ENCODE measurements at places on chromosomes 4 and X.
A peak's percentile ranks its signal among the peaks of the same experiment; 100 is the strongest.

- peak; percentile 85 for DNase-seq
Observed at GRCh38 chr4:8353912-8354453, 84.4 kb downstream of the HTRA3 start.

DNA sequence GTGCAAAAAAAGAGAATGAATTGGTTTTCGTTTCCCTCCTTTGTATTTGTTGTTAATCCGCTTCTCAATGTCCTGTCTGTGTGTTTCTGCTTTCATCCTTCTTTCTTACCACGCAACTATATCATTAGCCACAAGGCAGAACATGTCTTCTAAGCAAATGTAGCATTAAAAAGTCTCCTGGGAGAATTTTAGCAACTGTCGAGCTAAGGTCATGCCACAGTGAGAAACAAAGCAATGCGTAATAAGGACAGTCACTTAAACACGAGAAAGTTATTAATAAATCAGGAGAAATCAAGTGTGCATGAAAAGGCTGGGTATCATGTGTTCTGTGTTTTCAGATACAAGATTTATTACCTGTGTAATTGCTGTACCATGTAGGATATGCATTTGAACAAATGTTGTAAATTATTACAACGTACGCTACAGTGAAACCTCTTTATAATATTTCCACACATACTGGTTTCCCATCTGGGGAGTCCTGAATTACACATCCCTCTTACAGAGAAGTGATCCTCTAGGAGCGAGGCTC is 890.8 kb downstream of the TRIML1 start:
- DNase-seq: no peak

- peak; percentile 79 for DNase-seq
Observed at GRCh38 chr4:109434007-109434971, 674 bp downstream of the SEC24B start.

GRCh38 chr4:145779319-145779801 is 99.4 kb downstream of the C4orf51 start:
- DNase-seq: no peak

- peak; percentile 52 for DNase-seq
Observed at GRCh38 chr4:107444-108429, 16.6 kb upstream of the ZNF718 start.

GRCh38 chrX:8201896-8202331 is 30.8 kb upstream of the VCX2 start:
- DNase-seq: no peak

DNA sequence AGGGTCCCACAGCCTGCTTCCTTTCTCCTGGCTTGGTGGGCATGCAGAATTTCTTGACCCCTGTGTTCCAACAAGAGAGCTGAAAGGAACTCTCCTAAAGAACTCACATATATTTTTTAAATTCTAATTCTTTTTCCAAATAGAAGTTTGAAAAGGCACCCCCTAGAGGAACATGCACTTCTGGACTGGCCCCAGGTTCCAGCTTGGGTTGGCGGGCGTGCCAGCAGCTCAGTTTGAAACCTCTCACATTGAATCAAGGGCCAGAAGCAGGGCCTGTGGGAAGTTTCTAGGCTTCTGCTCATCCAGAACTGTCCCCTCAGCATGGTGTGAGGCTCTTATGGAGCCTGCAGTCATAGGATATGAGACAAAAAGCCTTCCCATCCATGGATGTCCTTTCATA is 132.6 kb downstream of the ATG4A start:
- peak; percentile 51 for DNase-seq

DNA sequence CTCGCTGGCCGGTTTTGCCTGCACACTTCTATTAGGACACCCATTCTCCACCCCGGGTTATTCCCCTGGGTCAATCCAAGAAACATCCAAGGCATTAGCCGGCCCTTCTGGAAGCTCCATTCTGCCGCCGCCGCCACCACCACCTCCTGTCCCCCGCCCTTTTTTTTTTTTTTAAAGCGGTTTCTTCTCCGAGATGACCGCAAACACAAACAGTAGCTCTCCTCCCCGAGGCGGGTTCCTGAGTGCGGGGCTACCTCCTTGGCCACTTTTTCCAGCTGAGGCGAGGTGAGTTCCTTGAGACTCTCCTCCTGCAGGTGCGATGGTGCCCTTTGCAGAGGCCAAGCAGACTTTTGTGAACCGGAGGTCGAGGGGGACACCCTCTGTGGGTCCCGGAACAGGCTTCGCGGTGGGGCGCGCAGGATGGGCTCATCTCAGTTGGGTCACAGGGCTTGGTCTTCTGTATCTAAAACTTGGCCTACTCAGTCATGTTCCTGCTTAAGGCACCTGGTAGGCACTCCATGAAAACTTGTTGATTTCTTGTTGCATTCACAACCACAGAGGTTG is 930 bp downstream of the NWD2 start:
- DNase-seq: no peak

GRCh38 chrX:49958727-49959485 is 36.5 kb downstream of the CLCN5 start:
- DNase-seq: no peak

- DNase-seq: no peak
Observed at GRCh38 chr4:139847602-139848001, 182.0 kb downstream of the MGST2 start.

DNA sequence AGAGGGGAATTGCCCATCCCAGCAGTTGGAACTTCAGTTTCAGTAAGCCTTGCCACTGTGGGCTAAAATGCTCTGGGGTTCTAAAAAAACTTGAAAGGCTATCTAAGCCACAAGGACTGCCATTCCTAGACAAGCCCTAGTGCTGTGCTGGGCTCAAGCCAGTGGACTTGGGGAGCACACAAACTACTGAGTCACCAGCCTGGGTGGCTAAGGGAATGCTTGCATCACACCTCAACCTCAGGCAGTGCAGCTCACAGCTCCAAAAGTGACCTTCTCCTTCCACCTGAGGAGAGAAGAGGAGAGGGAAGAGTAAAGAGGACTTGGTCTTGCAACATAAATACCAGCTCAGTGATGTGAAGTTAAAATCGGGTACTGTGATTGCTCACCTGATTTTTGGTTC is 116.7 kb upstream of the GLRA2 start:
- no peak for DNase-seq

DNA sequence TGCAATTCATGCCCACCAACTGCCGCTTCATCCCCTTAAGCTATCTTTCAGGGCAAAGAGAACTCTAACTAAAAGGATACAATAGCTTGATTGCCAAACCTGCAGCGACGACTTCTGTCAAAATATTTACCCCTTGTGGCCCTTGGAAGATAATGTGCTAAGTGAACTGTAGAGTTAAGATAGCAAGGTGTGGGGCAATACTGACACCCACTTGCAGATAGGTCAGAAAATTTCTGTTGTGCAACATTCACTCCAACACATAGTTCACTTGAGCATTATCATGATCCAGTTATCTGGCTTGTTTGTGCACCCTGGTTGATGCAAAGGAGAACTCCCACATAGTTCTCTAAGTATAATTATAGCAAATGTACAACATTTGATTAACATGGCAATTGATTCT is 55.6 kb downstream of the RHOXF2B start:
- no peak for DNase-seq

DNA sequence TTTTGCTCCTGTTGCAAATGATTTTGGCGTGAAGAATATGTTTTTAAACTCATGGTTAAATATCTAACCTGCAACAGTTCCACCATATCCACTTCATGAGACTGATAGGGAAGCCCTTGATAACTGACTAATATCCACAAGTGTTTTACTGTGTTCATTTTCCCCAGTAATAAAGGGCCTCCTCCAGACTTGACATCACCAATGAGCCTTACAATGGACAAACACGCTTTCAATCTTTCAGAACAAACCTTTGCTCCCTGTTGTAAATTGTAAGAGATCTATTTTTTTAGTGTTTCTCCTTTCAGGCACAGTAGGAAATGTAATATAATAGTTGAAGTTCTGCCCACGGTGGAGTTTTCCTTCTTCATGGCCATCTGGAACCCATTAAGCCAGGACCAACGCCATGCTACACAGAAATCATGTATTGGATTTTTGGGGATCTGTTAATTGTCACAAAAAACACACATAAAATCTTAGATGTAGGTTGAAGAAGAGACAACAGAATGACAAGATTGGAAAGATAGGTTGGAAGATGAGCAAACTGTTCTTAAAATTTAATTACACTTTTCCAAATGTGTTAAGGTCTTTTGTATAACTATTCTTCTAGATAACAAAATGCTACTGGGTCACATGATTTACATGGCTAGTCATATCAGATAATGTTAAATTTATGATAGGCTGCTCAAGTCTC is 1030.1 kb downstream of the FSTL5 start:
- DNase-seq: no peak

DNA sequence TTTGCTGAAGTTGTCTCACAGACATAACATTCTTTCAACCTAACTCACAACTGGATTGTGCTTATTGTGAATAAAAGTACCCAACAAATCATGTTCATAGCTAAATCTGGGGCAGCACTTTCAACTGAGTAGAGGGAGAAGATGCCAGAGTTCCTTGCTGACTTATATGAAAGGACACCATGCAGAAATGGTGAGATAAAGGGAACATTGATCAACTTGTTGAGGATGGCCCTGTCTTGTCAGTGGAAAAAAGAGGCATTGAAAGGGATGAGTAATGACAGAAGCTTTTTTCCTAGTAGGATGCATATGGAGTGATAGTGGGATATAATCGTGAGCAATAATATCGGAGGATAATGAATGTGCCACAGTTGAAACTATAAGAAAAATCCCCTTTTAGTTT is 221.7 kb downstream of the ARHGAP24 start:
- DNase-seq: no peak

DNA sequence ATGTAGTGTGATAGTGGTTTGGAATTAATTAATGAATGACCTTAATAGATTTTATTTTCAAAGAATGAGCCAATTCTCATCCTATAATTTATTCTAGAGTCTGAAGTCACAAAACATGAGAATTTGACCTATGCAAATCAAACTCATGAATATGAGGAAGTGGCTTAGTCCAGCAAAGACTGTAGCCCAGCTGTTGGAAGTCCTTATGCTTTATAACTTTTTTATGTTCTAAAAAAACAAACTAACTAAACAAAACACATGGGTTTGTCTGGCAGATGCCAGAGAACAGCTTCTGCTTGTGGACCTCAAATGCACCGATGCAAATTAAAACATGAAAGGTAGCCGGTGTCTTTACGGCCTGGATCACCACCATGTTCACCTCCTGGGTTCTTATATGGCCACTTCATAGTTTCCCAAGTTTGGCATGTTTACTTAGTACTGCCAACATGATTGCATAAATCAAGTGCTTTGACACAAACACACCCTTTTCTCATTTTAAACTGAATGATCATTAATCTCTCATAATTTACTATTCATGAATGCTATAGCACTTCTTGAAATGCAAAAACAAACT is 277.4 kb downstream of the PAPSS1 start:
- DNase-seq: no peak

DNA sequence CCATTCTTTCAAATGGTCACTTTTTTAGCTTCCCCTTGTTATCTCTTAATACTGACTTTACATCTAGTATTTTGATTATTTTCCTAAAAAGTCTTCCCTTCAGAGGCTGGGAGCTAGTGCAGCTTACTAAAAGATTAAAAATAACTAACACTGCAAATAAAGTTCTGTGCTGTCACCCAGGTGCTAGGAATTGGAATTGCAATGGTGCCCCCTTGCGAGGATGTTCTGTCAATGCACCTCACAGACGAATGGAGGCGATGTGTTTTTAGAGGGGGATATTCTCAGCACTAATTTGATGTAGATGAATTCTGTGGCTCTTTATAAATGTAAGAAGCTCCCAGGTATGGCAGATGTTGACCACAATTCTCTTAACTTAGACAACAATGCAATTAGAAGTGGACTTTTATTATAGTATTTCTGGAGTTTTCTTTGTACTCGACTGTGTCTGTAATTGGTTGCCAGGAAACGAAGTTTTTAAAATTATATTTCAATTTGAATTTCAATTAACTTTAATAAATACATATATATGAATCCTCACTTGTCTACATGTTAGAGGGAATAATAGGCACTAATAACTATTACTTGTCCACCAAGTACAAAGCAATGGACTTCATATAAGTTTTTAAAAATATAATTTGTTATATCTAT is 22.0 kb upstream of the SMIM31 start:
- peak; percentile 64 for DNase-seq

GRCh38 chrX:15376956-15377355 is 7.3 kb downstream of the VEGFD start:
- no peak for DNase-seq

GRCh38 chrX:101416691-101417090 is 8.7 kb downstream of the HNRNPH2 start:
- DNase-seq: no peak
